Activated CD4-positive, alpha-beta T cell treated with anti-CD3 and anti-CD28 coated beads, Interleukin-2, amount 50 U/mL, for 4 hours (primary cell): ENCODE measurements at places on chromosomes 6 and 20.

DNA sequence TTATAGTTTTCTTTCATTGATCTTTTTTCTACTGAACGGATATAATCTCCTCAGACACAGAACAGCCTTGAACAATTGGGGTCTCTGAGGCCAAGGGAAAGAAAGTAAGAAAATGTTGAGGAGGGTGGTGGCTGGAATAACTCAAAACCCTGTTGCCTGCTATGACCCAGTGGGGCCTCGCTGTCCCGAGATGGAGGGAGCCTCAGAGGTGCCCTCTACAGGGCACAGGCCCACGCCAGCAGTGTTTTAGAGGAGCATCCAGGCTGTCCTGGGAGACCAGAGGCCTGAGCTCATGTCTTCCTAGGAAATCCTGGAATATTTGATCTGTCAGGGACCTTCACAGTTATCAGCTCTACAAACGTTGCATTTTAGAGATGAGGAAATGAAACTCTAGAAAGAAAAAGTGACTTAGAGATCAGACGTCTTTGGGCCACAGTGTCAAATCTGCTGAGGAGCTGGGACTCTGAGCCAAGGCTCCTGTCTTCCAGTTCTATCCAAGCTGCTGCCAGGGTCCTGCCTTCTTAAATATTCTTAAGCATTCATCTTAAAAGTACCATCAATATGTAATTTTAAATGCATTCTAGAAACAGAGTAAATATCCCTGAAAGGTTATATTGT is 26.3 kb downstream of the ALDH5A1 start:
- DNase-seq: peak; percentile 22

GRCh38 chr20:5220321-5221060 is 93.7 kb downstream of the CDS2 start:
- no peak for DNase-seq

- DNase-seq: no peak
Measured at GRCh38 chr6:34645627-34646026, 50.9 kb downstream of the ILRUN start.

DNA sequence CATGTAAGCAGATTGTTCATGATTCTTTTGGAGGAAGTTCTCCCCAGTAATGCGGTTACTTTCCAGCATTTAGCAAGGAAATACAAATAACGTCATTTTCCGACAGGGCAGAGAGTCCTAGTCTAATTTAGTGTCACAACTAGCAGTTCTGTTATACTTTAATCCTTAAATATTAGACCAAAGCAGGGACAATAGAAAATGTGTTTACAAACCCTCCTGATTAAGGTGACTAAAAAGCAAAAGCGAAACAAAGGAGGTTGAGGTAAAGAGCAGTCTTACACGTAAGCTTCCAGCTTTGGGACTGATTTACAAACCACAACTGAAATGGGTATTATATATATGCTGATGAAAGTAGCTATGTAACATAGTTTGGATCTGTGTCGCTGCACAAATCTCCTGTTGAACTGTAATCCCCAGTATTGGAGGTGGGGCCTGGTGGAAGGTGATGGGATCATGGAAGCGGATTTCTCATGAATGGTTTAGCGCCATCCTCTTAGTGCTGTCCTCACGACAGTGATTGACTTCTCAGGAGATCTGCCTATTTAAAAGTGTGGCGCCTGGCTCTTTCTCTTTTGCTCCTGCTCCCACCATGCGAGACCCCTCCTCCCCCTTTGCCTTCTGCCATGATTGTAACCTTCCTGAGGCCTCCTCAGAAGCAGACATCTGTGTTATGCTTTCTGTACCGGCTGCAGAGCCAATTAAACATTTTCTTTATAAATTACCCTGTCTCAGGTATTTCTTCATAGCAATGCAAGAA is 81.9 kb downstream of the PLCB1 start:
- DNase-seq: no peak

- DNase-seq: no peak
Measured at GRCh38 chr6:17415321-17415720, 21.9 kb downstream of the CAP2 start.

DNA sequence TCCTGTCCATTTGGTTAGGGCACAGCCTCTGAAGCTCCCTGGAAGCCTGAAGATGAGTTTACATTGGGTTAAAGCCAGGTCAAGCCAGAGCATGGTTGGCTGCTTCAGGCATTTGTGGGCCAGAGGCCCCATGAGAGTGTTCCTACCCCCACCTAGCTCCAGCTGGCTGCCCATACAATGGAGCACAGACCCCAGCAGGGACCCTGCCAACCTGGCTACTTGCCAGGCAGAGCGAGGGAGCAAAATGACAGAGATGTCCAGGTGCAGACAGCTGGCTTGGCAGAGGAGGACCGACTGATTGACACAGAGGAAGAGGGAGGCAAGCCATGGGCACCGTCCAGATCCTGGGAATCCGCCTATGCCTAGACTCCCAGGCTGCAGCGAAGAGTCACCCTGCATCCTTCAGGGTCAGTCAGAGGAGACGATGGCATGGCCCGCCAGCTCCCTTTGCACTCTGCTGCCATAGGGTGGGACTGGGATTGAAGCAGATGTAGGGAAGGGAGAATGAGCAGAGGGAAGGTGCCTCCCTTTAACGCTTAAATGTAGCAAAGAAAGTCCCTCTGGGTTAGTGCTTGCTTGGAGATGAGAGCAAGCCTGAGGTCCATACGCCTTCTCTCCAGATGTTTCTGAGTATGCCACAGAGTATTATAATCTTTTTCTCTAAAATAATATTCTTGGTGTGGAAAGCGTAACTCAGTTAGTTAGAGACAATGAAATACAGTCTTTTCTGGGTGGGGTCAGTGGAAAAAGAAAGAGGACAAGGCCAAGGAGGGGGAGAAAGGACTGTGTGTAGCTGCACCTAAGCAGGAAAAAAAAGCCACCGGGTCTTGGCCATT is 77.6 kb upstream of the FYN start:
- no peak for DNase-seq

DNA sequence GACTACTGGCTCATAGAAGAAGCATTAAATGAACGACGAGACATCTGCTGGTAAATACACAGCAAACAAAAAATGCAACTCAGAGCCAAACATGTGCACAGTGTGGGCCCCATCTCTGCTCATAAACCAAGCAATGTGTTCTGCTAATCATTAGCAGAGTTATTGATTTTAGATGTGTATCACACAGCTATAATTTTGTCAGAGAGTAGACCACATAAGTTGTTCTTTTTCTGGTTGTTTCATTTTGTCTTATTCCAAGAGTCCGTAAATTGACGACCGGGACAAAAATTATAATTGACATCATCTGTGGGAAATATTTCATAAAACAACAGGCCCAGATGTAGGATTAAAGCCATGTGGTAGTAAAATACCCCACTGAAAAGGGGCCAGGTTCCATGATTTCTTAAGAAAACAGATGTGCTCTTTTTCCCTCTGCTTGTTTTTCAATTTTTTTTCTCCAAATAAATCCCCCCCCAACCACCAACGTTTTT is 423.6 kb downstream of the HAO1 start:
- DNase-seq: no peak

DNA sequence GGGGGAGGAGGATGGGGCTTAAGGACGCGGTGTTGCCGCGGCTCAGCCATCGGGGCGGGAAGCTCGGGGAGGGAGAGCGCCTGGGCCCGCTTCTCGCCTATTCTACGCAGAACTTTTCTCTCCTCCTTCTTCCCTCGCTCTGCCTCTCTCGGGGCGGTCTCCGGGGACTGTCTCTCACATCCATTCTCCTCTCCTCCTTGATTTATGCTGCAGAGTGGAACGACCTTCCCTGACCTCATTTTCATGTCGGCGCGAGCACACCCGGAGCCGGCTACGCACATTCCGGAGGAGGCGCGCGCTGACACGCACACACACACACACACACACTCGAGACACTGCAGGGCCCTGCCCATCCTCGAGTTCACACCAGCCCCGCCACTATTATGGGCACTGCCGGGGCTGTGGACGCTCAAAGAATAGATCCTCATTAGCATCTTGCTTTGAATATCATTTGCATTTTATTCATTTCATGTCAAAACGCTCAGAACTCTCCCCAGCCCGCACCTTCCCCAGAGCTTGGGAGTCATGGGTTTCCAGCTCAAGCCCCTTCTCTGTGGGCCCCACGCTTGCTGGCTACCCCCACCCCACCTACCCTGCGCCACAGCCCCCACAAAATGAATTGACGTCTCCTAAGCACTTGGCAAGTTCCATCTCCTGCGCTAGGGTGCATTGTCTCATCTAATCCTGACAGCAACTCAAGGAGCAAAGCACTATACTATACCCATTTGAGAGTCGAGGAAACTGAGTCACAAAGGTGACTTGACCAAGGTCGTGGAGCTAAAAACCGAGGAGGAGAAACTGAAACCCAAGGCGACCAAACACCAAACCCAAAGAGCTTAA is 36.8 kb downstream of the NCR2 start:
- DNase-seq: no peak

GRCh38 chr6:12923644-12924235 is 207.2 kb downstream of the PHACTR1 start:
- DNase-seq: no peak

GRCh38 chr20:63734946-63735858 is 1.3 kb upstream of the LIME1 start:
- DNase-seq: no peak

GRCh38 chr6:56335726-56336125 is 88.3 kb upstream of the COL21A1 start:
- no peak for DNase-seq

DNA sequence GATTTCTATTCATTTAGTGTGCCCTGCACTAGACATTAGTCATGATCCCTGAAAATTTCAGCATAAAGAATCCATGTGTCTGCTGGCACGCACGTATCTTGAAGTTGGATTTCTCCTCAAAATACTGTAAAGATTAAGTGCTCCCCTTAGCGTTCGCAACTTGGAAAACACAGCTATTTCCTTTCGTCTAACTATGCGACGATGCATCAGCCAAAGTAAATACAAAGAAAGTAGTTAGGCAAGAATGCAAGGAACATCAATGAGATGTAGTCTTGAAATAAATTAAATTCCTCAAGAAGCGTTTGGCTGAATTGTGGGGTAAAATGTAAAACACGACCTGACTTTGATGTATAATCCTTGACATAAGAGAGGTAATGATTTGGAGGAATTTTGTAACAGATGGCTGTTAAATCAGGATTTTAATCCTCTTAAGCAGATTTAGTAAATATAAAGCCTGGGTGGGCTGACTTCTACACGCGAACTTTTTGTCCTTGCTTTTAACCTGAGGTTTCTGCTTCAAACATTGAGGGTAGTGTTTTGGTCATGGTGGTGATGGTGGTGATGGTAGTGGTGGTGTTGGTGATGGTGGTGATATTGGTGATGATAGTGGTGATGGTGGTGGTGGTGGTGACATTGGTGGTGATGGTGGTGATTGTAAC is 88.2 kb downstream of the FOXF2 start:
- DNase-seq: no peak

- DNase-seq: no peak
Measured at GRCh38 chr6:116616737-116617053, 416 bp downstream of the RSPH4A start.

DNA sequence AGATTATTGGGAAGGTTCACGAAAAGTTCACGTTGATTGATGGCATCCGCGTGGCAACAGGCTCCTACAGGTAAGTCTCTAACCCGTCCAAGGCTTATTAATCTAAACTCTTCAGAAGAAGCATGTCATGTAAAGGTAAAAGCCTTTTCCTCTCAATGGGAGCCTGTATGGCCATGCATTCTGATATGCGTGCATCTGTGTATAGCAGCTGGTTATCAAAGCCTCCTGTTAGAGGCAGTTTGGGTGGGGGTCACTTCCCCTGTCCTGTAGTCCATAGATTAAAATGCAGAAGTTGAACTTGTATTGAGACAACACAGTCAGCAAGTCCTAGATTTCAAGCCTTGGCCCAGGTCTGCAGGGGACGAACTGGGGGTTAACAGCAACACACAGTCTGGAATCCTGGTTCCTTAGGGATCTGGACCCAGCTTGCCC is 14.2 kb upstream of the DHX35 start:
- no peak for DNase-seq

- no peak for DNase-seq
Measured at GRCh38 chr6:132300323-132300949, 100.8 kb downstream of the MOXD1 start.

- peak; percentile 34 for DNase-seq
Measured at GRCh38 chr6:105994118-105994590, 92.0 kb upstream of the PRDM1 start.

GRCh38 chr6:9140951-9141460 is 705.7 kb upstream of the SLC35B3 start:
- no peak for DNase-seq

GRCh38 chr20:13342469-13343242 is 121.6 kb downstream of the ISM1 start:
- no peak for DNase-seq

DNA sequence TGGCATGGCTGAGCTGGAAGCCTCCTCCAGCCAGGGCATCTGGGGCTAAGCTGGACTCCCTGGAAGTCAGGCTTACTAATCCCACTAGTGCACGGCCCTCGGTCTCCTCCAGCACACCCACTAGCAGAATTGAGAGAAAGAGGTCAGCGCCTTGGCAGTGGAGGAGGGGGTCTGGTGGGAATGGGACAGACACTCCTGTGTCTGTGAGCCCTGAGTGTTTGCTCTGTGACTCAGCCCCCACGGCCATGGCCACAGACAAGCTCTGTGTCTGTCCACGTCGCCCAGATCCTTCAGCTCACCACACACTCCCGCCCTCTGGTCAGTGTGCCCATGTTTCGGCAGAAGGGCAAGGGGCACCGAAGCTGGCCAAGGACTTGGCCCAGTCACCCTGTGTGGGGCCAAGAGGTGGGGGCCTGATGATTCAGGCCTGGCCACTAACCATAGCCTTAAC is 8.8 kb downstream of the MDFI start:
- DNase-seq: no peak

DNA sequence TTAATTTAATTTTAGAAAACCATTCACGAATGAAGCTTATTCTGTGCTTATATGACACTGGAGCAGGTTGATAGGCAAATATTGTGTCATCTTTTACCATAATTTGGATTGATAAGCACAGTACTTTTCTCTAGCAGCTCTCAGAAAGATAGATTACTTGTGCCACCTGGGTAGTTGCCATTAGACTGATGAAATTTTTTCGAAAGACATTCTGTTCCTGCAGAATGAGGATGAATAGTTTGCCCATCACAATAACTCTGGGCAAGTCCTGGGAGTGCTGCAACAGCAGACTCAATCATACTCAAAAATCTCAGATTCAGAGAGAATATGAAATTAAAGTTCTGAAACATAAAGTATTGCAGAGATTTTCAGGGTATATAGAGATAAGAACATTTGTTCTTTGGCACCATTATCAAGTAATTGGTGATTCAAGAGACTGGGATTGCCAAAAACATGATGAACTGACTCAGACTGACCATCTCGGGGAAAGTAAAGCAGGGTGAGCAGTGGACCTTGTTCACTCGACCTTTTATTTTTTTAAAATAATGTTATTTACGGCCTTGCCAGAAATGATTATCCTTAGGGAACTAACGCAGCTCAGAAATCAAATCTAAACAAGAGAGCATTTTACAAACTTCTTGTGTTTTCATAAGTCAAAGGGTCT is 65.8 kb upstream of the PTCHD4 start:
- no peak for DNase-seq

DNA sequence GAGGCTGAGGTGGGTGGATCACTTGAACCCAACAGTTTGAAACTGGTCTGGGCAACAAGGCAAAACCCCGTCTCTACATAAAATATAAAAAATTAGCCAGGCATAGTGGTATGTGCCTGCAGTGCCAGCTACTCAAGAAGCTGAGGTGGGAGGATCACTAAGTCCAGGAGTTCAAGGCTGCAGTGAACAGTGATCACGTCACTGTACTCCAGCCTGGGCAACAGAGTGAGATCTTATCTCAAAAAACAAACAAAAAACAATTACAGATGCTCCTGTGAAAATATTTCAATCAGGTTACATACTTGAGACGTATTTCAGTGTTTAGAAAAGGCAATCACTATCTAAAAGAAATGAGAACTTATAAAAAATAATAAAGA is 33.8 kb downstream of the RANBP9 start:
- no peak for DNase-seq
